ENCODE measurements at places on chromosomes 1 and 21. TPM values are rescaled to one million over a fixed set of nuclear protein-coding genes. Genes with fewer than 3 reads are reported as not detected.
A peak's percentile ranks its signal among the peaks of the same experiment; 100 is the strongest.

Gene TINAGL1
- 91.9 TPM for total RNA-seq

Gene CFHR3
- total RNA-seq = 0.94 TPM

- no peak for DNase-seq
Measured at GRCh38 chr1:81717230-81717629, 83.5 kb upstream of the ADGRL2 start.

DNA sequence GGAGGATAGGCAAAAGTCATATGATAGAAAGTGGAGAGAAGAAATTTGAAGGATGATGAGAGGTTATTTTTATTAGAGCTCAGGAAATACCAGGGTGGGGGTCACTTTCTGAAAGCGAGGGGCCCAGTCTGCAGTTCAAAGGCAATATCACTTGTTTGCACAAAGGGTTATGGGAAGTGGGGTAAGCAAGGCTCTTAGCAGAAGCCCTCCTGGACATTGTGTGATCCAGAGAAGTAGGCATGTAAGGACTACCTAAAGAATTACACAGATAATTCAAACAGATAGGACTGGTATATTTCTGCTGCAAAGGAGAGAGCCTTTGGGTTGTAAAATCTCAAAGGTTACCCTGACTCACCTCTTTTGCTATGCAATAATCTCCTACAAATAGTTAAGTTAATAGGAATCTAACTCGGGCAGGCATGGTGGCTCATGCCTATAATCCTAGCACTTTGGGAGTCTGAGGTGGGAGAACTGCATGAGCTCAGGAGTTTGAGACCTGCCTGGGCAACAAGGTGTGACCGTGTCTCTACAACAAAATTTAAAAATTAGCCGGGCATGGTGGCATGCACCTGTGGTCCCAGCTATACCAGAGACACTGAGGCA, 25.2 kb upstream of the PRRC2C start:
- DNase-seq = no peak

GRCh38 chr1:10586125-10586524, 111.4 kb downstream of the PEX14 start:
- no peak for DNase-seq

DNA sequence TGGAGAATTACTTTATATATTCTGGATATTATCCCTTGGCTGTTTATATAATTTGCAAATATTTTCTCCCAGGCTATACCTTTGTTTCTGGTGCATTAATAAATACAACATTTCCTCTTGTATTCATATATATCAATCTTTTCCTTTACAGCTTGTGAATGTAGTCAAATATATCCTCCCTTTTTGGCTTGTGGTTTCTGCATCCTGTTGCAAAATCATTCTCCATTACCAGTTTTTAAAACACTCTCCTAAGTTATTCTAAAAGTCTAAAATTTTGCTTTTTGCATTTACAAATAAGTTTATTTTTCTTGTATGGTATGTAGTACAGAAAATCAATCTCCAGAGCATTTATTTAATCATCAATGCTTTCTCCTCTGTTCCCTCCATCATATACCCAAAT, 909.4 kb downstream of the ADGRL2 start:
- DNase-seq = no peak

GRCh38 chr21:27802816-27803475, 836.1 kb upstream of the ADAMTS5 start:
- no peak for DNase-seq

GRCh38 chr1:56506951-56507491, 72.3 kb downstream of the PLPP3 start:
- no peak for DNase-seq

Gene RGS13
- total RNA-seq = 0.22 TPM

Gene OLFM3
- not detected for total RNA-seq

GRCh38 chr1:14017531-14017961, 317.6 kb downstream of the PRDM2 start:
- no peak for DNase-seq

Gene ANGPTL1
- total RNA-seq = 4.1 TPM

Gene FCN3
- total RNA-seq = 1.2 TPM

- DNase-seq = peak; percentile 33
Measured at GRCh38 chr1:2778220-2778592, 23.3 kb downstream of the TTC34 start.
